Breast epithelium (tissue), 4 donors: ENCODE measurements at places on chromosomes 1 and 21. TPM values are rescaled to one million over a fixed set of nuclear protein-coding genes. Genes with fewer than 3 reads are reported as not detected.
A peak's percentile ranks its signal among the peaks of the same experiment; 100 is the strongest.

DNA sequence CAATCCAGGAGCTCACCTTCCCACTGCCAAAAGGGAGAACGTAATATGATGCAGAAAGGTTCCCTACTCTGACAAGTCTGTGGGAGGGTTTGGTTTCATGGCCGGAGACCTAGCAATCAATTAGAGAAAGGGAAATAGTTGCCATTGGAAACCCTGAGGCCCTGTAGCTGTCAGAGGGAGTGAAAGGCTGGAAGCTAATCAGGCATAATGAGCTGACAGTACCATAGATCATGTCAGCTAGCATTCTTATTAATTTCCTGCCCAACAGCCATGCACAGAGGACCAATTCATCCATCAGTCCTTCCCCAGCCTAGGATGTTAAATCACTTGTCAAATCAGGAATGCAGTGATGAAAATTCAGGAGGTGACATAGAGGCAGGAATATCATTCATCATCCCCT, 527.3 kb downstream of the PLPP3 start:
- no peaks in the 10 kb centered on the region for H3K36me3 ChIP-seq
- no peak overlapping the region for H3K4me3 ChIP-seq
- DNase-seq, result no peak
- no peaks in the 10 kb centered on the region for H3K27me3 ChIP-seq
- H3K27ac ChIP-seq, result no peak overlapping the region
- no peaks in the 10 kb centered on the region for H3K4me1 ChIP-seq

- DNase-seq, result no peak
- H3K27ac ChIP-seq, result no peak overlapping the region
- H3K4me1 ChIP-seq, result no peaks in the 10 kb centered on the region
- no peaks in the 10 kb centered on the region for H3K36me3 ChIP-seq
- H3K27me3 ChIP-seq, result no peaks in the 10 kb centered on the region
- H3K4me3 ChIP-seq, result no peak overlapping the region
Measured at GRCh38 chr1:92411511-92411910, 75.2 kb downstream of the GFI1 start.

GRCh38 chr1:181077576-181078242, 10.8 kb upstream of the IER5 start:
- no peak overlapping the region for H3K27ac ChIP-seq
- no peaks in the 10 kb centered on the region for H3K4me1 ChIP-seq
- DNase-seq, result no peak
- H3K4me3 ChIP-seq, result no peak overlapping the region

DNA sequence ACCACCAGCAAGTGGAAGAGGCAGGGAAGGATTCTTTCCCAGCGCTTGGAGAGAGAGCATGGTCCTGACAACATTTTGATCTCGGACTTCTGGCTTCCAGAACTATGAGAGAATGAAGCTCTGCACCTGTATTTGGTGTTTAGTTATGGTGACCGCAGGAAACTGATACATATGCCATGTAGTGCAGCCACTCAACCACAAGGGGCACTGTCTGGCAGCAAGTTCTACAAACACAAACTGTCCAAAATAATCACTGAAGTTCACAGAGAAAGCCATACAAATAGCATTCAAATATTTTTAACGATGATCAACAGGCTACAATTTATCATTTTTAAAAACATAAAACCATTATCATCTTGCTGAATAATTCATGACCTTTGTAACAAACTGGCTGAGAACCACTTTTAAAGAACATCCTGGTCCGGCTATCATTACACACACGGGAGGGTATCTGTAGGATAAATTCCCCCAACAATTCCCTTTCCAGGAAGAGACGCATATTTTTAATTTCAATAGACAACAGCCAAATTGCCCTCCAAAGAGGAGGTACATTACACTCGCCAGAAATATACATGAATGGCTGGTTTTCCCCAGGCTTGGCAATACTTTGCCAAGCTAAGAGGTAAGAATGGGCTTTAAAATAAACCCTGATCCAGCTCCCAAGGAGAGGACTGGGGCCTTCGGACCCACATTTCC, 9.2 kb upstream of the CBR3 start:
- H3K27me3 ChIP-seq, result no peaks in the 10 kb centered on the region
- DNase-seq, result no peak
- no peak overlapping the region for H3K4me3 ChIP-seq
- no peaks in the 10 kb centered on the region for H3K4me1 ChIP-seq

- no peak overlapping the region for H3K4me3 ChIP-seq
- no peaks in the 10 kb centered on the region for H3K36me3 ChIP-seq
- H3K27me3 ChIP-seq, result no peaks in the 10 kb centered on the region
- H3K4me1 ChIP-seq, result no peaks in the 10 kb centered on the region
- no peak for DNase-seq
Measured at GRCh38 chr1:91604632-91605031, 104.0 kb downstream of the CDC7 start.

GRCh38 chr1:17860812-17861211, 105.7 kb downstream of the ACTL8 start:
- H3K27ac ChIP-seq, result no peak overlapping the region
- no peak overlapping the region for H3K4me3 ChIP-seq
- no peak for DNase-seq
- H3K27me3 ChIP-seq, result no peaks in the 10 kb centered on the region
- no peaks in the 10 kb centered on the region for H3K4me1 ChIP-seq

Gene DDAH1
- 24.3 TPM for total RNA-seq

Gene SLC26A9
- not detected for total RNA-seq

DNA sequence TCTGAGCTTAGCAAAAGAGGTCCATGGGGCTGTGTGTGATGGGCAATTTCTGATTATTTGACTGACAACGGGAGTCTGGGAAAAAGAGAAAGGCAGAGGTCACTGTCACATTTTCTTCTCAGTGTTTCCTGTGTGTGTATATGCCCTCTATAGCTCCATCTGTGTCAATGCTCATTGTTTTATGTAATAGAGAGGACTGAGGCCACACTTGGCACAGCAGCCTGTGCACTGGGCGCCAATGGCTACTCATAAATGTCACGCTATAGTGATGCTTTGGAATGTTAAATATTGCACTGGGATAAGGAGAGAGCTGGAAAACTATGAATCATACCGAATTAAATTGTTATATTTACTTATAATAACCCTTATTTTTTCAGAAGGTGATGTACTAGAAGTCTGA, 365.4 kb downstream of the NEGR1 start:
- no peak for DNase-seq
- no peaks in the 10 kb centered on the region for H3K4me1 ChIP-seq
- no peak overlapping the region for H3K27ac ChIP-seq
- no peaks in the 10 kb centered on the region for H3K36me3 ChIP-seq

DNA sequence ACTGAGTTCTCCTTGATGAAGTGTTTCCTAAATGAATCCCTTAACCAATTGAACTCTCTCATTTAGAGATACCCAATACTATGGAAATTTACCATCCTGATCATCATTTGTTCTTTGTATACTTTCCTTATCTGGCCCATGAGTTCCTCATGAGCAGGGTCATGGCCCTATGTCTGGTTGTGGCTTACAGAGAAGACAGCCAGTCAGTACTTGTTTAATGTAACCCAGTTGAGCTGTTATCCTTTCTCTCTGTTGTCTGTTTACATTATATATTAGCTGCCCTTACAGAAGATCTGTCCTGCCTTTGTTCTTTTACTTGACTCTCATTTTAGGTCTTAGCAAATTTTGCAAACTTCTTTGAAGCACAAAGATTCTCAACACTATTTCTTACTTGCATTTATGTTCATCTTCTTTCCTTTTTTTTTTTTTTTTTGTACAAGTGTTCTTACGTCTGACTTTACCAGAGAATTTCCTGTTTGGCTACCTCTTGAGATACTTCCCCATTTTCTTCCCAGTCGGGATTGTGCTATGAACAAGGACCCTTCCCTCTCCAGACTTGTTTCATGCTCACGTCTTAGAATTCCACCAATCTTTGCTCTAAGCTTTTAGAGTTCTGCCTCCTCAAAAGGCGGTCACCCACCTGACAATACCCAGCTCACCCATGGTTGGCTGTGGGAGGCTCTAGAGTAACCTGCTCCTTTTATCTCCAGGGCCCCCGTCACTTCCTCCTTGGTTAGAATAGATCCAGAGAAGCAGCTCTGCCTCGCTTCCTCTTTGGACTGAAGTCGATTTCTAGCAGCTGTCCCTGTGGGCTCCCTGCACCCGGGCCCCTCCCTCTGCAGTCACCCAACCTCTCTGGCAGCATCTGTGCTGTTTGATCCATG, 53.6 kb upstream of the RUNX1 start:
- H3K4me3 ChIP-seq, result no peak overlapping the region
- DNase-seq, result no peak
- H3K36me3 ChIP-seq, result no peaks in the 10 kb centered on the region

Gene RCC1
- total RNA-seq, result 40.1 TPM

Gene TNFSF18
- not detected for total RNA-seq

DNA sequence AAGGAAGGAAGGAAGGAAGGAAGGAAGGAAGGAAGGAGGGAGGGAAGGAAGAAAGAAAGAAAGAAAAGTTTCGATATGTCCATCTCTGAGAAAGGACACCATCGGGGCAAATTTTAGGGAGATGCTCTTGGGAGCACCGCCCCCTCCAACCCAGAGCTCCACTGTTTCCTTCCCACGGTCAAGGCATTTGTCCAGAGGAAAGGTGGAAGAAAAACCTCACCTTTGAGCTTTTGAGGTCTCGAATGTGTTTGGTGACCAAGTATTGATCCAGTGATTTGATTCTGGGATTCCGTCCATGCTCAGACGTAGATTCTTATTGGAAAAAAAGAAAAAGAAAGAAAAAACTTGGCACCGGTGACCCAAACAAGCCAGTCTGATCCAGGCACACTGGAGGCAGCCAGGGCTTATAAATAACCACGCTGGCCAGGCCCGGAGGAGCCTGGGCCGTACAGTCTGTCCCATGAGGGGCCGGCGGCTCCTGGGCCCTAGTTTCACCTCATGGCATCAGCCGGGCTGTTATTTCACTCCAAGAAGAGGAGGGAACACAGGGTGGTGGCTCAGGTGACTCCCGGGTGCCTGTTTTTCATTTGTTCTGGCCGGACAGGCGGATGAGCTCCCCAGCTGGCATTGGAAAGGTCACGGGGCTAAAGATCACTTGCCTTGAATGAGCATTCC, 36.1 kb upstream of the SLC25A33 start:
- H3K4me3 ChIP-seq, result no peak overlapping the region
- no peaks in the 10 kb centered on the region for H3K27me3 ChIP-seq
- no peaks in the 10 kb centered on the region for H3K36me3 ChIP-seq
- H3K4me1 ChIP-seq, result no peaks in the 10 kb centered on the region
- H3K27ac ChIP-seq, result no peak overlapping the region

DNA sequence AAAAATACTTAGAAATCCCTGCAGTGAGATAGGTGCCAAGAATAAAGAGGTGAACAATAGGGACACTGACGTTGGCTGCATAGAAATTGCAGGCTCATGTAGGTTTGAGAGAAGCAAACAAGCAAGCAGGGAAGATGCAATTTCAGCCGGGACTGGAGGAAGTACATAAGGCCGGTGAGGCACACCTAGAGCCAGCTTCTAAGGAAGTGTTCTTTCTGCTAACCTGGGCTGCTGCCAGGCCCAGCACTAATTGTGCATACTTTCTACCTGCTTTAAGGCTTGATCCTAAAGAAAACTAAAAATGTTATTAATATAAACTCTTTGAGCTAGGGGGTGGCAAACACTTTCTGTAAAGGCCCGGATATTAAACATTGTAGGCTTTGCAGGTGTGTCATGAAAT, 71.0 kb downstream of the LMO4 start:
- no peaks in the 10 kb centered on the region for H3K4me1 ChIP-seq
- no peak for DNase-seq
- no peaks in the 10 kb centered on the region for H3K36me3 ChIP-seq
- no peak overlapping the region for H3K4me3 ChIP-seq
- H3K27ac ChIP-seq, result no peak overlapping the region

DNA sequence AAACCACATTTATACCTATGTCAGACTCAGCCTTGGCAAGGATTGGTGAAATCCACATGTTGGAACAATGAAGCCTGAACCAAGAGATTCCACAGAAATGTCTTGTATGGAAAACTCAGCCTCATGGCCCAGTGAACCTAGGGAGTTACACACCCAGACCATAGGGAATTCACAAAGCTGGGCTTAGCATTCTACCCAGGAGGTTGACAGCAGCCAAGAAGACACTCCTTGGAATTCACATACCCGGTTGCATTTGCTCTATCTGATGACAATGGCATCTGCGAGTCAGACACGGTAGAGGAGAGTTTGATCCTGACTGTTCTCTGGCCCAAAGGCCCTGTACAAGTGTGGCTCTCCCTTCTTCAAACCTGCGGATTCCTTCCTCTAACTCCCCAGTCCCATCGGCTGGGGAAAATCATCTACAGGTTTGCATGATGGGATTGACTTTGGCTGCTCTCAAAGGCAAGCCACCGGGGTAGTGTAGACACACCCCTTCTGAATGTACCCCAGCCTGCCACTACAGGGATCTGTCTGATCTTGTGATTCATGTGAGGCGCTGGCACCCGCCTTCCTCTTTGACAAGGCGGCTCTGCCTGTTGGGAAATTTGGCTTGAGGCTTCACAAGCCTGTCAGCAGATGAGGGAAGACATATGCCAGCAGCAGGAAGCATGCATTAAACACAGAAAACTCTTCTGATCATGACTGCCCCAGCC, 297.3 kb upstream of the KAZN start:
- H3K27me3 ChIP-seq, result no peaks in the 10 kb centered on the region
- DNase-seq, result no peak
- H3K27ac ChIP-seq, result no peak overlapping the region
- H3K4me3 ChIP-seq, result no peak overlapping the region
- no peaks in the 10 kb centered on the region for H3K36me3 ChIP-seq

GRCh38 chr1:19468397-19468956, 16.9 kb downstream of the CAPZB start:
- DNase-seq, result no peak
- no peak overlapping the region for H3K4me3 ChIP-seq
- peak overlapping the region; percentile 65 for H3K27ac ChIP-seq
- H3K27me3 ChIP-seq, result no peaks in the 10 kb centered on the region
- no peaks in the 10 kb centered on the region for H3K36me3 ChIP-seq

- no peaks in the 10 kb centered on the region for H3K27me3 ChIP-seq
- H3K27ac ChIP-seq, result peak overlapping the region; percentile 61
- no peak for DNase-seq
Measured at GRCh38 chr1:91891969-91892368, 6.0 kb upstream of the TGFBR3 start.

Gene NFIA
- 87.5 TPM for total RNA-seq

Gene FNDC10
- total RNA-seq, result 0.98 TPM

GRCh38 chr1:175410560-175410959, 218.0 kb upstream of the KIAA0040 start:
- DNase-seq, result no peak
- no peaks in the 10 kb centered on the region for H3K36me3 ChIP-seq
- H3K27me3 ChIP-seq, result no peaks in the 10 kb centered on the region
- H3K27ac ChIP-seq, result no peak overlapping the region

Gene FCAMR
- not detected for total RNA-seq
